ENCODE measurements at places on chromosomes 12 and 14.

GRCh38 chr14:95248432-95248831 lies 71.3 kb downstream of the CLMN start:
- DNase-seq, result no peak

DNA sequence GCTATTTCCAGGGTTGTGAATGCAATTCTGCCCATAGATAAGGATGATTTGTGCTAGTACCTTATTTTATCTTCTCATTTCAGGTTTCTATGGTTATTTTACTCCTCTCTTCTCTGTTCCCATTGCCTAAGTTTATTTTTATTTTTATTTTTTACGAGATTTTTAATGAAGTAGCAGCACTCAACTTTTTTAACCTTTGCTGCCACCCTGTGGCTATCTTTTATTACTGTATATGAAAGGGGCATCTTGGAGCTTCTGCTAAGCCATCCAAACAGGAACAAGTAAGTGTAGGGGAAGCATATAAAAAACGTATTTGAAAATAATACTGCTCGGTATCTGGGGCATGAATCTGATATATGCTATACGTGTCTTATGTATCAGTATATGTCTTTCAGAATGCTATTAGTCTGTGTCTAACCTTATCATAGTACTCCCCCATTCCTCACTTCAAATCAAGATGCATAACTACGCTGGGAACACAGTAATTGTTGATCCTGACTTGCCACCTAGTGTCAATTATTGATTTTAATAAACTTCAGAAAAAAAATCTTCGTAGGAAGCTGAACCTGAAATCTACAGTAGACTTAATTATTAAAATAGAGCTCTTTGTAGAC lies 60.3 kb downstream of the KLRG1 start:
- peak; percentile 47 for DNase-seq

DNA sequence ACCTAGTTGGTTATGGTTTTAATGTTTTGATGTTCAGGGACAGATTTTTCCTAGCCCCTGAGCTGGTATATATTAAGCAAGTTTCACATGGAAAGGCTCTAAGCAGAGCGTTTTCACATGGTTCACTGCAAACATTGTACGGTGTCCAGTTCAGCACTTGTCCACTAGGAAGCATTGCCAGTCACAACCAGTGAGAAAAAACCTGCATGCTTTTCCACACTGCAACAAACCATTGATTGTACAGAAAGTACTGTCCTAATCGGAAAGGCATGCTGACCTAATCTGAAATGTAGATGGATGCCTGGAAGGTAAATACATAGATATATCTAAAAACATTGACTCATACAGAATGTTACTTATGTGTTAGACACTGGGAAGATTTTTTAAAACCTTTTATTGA lies 25.0 kb upstream of the NPAS3 start:
- DNase-seq, result no peak

DNA sequence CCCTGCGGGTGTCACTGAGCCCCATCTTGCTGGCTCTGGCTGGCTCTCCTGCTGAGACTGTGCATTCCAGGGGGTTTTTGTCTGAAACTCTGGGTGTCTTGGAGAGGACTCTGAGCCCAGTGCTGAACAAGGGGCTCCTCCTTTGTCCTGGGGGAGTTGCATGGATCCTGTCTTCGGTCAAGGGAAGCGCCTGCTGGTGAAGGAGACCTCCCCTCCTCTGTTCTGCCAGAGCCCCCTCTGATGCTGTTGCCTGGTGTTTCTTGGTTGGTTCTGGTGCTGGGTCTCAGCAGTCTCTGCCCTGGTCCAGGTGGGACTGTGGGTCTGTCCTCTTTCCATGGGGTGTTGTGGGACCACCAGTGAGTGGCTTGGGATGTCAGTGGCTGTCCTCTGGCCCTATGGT lies 380.9 kb downstream of the TMEM121 start:
- no peak for DNase-seq

DNA sequence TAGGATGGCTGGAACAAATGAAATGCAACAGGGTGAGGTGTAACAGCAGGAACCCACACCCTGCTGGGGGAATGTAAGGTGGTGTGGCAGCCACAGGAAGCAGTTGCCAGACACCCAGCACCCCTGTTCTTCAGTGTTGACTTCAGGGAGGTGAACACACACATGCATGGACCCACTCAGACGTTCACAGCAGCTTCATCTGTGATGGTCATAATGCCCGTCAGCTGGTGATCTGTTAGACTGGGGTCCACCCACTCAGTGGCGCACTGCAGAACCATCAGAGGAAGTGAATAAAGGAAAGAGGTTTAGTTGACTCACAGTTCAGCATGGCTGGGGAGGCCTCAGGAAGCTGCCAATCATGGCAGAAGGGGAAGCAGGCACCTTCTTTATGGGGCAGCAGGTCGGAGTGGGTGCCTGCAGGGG lies 22.7 kb upstream of the TEX22 start:
- DNase-seq, result no peak

- DNase-seq, result no peak
These were observed 31.5 kb upstream of the FGF6 start for GRCh38 chr12:4477129-4477528.

DNA sequence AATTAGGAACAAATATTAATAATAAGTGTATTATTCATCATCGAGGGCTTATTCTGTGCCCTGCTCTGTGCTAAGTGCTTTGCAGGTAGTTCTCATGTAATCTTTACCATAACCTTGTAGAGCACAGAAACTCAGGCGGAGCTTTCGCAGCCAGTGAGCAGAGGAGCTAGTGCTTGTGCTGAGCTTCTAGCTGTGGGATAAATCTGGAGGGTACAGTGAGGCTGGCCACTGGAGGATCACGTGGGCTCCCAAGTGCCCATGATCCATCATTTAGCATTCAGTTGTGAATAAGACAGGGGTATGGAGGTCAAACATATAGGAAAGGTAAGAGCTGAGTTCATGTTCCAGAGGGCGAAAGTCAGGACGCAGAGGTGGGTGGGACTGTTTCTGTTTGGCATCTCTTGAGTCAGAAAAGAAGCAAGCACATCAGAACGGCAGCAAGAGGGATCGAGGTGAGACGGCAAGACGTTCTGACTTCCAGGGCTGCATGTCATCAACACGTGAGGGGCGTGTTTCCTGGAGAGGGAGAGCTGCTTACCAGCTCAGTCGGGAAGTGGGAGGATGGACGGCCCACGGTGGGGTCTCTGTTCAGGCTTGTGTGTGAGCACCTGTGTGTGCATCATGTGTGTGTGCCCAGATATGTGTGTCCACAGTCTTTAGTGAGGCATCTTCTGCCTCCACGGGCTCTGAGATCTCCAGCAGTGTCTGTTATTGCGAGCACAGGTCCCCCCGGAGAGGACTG lies 16.8 kb upstream of the KRT80 start:
- DNase-seq, result no peak

GRCh38 chr12:113422886-113423669 lies 898 bp downstream of the SDSL start:
- DNase-seq, result no peak

DNA sequence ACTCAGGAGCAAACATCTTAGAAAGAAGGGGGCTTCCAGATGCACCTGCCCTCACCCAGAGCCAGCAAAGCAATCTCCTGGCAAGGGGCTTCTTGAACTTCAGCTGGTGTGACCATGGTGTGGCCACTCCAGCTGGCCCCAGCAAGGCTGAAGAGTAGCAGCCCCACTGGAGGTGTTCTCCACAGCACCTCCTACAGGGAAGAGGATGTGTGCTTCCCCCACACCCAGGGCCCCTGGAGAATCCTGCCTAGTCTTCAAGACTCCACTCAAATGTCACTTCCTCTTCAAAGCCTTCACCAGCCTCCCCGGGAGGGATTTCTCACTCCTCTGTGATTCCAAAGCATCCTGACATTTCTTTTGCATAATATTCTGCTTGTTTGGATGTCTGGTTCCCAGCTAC lies 8.5 kb downstream of the RAB15 start:
- no peak for DNase-seq

Data from GM13976 (cell line).